ENCODE measurements at places on chromosomes 1 and 21. TPM values are rescaled to one million over a fixed set of nuclear protein-coding genes. Genes with fewer than 3 reads are reported as not detected.
A peak's percentile ranks its signal among the peaks of the same experiment; 100 is the strongest.

DNA sequence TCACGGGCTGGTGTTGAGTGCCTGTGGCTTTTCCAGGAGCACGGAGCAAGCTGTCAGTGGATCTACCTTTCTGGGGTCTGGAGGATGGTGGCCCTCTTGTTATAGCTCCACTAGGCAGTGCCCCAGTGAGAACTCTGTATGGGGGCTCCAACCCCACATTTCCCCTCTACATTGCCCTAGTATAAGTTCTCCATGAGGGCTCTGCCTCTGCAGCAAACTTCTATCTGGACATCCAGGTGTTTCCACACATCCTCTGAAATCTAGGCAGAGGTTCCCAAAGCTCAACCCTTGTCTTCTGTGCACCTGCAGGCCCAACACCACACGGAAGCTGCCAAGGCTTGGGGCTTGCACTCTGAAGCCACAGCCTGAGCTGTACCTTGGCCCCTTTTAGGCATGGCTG lies 157.3 kb downstream of the MRPL39 start:
- DNase-seq = no peak
- H3K27me3 ChIP-seq = no peaks in the 10 kb centered on the region
- no peaks in the 10 kb centered on the region for H3K36me3 ChIP-seq
- H3K27ac ChIP-seq = no peak overlapping the region
- H3K4me1 ChIP-seq = no peaks in the 10 kb centered on the region
- H3K4me3 ChIP-seq = no peak overlapping the region

GRCh38 chr1:228494044-228494353 lies 6.8 kb downstream of the RNF187 start:
- no peaks in the 10 kb centered on the region for H3K27me3 ChIP-seq
- no peak for DNase-seq
- H3K36me3 ChIP-seq = no peaks in the 10 kb centered on the region
- H3K4me3 ChIP-seq = no peak overlapping the region

DNA sequence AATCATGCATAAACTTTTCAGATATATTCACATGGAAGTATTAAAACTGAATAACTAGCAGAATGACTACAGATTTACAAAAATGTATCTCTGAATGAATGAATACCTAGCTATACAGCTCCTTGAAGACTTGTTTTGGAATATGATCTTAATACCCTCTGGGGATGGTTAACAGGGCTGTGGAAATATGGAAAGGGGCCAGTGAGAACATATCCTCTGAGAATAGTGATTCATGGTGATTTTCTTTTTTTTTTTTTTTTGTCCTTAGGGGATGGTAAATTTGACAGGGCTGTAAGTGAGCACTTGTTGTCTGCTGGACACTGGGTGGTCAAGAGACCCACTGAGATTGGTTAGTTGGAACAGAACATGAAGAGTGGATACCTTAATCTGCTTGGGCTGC lies 80.7 kb upstream of the HP1BP3 start:
- no peak overlapping the region for H3K27ac ChIP-seq
- no peak overlapping the region for H3K4me3 ChIP-seq
- no peak for DNase-seq
- no peaks in the 10 kb centered on the region for H3K4me1 ChIP-seq

DNA sequence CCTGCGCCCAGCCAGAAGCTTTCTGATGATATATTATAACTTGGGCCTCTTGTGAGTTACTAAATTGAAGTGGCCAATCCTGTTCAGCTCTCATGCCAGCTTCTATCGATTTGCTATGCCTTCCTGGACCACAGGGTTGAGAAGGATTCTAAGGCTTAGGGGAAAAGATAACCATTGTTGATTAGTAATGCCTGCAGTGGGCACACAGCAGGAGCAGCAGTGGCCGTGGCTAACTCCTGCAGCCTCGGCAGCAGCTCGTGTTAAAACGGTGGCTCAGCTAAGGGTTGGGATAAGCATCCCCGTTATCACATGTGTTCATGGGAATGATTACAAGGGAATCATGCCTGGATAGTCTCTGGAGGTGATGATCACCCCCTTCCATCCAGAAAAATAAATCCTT lies 20.5 kb upstream of the KCNE2 start:
- H3K4me3 ChIP-seq = no peak overlapping the region
- H3K4me1 ChIP-seq = peaks cover 7% of the 10 kb centered on the region
- no peak overlapping the region for H3K27ac ChIP-seq
- H3K27me3 ChIP-seq = no peaks in the 10 kb centered on the region

DNA sequence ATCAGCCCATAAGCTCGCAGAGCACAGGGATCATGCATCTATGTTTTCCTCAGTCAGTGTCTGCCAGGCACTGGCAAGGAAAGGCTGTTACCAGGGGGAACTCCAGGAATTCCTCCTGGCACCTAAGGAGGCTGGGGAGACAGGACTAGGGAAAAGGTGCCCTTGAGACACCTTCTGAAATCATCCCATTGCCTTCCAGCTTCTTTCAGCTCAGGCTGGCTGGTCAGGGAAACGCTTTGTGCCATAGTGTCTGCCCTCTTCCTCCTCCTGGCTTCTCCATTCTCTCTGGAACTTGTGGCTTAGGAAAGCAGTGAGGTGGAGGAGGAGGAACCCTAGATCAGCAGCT lies 13.8 kb downstream of the LMNA start:
- no peaks in the 10 kb centered on the region for H3K27me3 ChIP-seq
- H3K36me3 ChIP-seq = no peaks in the 10 kb centered on the region
- no peak for DNase-seq
- H3K4me1 ChIP-seq = peaks cover 67% of the 10 kb centered on the region
- no peak overlapping the region for H3K4me3 ChIP-seq
- H3K27ac ChIP-seq = peak overlapping the region; percentile 98

DNA sequence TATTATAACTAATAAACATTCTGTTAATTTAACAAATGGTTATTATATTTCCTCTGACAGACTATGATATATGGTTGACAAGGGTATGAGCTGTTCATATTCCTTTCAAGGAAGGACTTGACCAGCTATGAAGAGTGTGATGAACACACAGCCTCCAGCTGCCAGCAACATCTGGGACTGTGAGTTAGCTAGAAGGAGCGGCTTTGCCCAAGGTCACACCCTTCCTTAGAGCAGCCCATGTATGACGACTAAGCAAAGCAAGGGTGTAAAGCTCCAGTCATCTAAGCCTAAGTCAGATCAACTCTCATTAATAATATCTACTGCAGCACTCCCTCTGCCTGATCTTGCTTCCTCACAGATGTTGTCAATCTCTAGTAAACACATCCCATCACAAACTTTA lies 355.4 kb downstream of the PLPP3 start:
- DNase-seq = no peak
- no peaks in the 10 kb centered on the region for H3K4me1 ChIP-seq
- no peak overlapping the region for H3K27ac ChIP-seq

GRCh38 chr1:231792634-231793033 lies 166.0 kb downstream of the DISC1 start:
- no peak for DNase-seq
- H3K36me3 ChIP-seq = no peaks in the 10 kb centered on the region
- no peak overlapping the region for H3K4me3 ChIP-seq
- H3K27ac ChIP-seq = no peak overlapping the region

Gene SLC2A5
- total RNA-seq = 7.2 TPM

DNA sequence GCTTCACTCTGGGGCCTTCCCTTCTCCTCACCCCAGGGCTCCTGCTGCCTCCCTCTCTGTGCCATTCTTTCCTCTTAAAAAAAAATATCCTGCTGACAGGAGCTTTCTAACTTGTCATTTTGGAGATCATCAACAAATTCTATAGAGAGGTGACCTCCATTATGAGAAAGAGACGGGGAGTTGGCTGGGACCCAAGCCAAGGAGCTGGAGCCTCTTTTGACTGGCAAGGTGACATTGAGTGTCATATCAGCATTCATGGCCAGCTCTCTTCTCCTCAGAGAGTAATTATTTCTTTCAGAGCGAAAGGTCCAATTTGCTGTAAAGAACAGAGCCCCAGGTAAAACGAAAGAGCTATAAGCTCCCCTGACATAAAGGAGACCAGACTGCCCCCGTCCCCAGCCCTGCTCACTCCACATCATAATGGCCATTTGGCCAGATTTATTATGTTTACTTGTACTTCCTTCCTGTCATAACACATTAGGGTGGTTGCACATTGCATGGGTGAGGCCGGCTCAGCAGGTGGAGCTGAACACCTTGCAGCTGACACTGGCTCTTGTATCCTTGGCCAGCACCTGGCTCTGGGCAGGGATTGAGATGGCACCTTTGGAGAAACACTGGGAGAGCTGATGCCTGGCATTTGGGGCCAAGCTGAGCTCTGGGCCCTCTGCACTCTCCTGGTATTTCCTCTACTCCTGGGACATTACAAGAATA lies 404.0 kb upstream of the VAMP3 start:
- peak; percentile 39 for DNase-seq
- H3K4me3 ChIP-seq = no peak overlapping the region
- no peaks in the 10 kb centered on the region for H3K27me3 ChIP-seq
- H3K4me1 ChIP-seq = no peaks in the 10 kb centered on the region
- H3K27ac ChIP-seq = no peak overlapping the region
- no peaks in the 10 kb centered on the region for H3K36me3 ChIP-seq

GRCh38 chr1:109163551-109163950 lies 49.6 kb downstream of the ELAPOR1 start:
- no peaks in the 10 kb centered on the region for H3K27me3 ChIP-seq
- H3K36me3 ChIP-seq = no peaks in the 10 kb centered on the region
- H3K4me3 ChIP-seq = no peak overlapping the region
- no peak overlapping the region for H3K27ac ChIP-seq

- H3K4me3 ChIP-seq = no peak overlapping the region
- H3K27ac ChIP-seq = no peak overlapping the region
- H3K27me3 ChIP-seq = no peaks in the 10 kb centered on the region
- H3K4me1 ChIP-seq = no peaks in the 10 kb centered on the region
These were observed 26.9 kb downstream of the PTGS2 start for GRCh38 chr1:186653312-186653711.

DNA sequence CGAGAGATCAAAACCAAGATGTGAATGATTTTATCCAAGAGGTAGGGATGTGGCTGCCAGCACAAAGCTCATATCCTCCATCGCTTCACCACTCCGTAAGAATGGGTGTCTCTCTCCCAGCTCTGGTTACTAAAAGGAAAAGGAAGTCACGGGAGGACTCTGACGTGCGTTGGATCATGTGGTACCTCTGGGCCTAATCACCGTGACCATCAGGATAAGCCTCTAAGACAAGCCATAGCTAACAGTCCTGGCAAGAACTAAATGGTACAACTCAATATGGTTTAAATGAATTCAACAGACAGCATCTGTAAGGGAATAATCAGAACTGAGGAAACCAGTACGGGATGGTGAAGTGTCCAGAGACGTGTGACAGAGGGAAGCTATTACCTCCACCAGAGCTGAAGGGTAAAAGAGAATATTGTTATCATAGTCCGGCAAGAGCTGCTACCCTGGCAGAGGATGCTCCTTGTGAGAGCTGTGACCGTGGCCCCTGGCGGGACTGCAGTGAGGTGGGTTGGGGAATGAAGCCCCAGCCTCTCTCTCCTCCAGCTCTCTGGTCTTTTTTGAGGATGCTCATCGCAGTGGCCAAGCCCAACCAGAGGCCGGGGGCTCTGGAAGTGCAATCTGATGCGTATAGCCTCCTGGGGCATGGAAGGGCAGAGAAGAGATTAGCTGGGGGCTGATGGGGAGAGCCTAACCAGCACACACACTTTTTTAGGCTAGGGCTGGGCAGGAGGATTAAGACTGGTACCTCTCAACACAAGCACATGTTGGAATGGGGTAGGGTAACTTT lies 54.2 kb downstream of the KIAA1614 start:
- H3K27ac ChIP-seq = no peak overlapping the region
- no peak for DNase-seq
- H3K4me3 ChIP-seq = no peak overlapping the region

DNA sequence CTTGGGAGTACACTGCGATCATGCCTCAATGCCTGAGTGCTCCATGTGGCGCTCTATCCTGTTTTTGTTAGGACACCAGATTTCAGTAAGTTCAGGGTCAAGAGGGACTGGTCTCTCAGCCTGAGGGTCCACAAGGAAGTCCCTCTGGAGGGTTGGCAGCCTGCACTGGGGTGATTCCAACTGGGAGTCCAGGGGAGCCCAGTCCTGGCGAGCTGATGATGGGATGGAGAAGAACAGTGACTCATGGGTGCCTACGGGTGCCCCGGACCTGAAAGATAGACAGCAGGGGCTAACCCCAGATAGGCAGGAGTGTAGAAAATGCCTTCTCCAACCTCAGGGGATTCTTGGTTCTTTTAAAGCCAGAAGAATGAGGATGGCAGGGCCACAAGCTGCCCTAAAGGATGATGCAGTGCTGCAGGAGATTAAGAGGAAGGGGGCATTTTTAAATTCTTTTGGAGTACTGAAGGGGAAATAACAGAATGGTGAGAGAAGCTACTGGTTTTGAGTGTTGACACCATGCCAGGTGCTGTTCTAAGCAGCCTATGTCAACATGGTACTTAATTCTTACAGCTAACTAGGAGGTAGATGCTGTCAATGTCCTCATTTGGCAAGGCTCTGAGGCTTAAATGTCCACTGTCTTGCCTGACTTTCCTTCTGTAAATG lies 68.4 kb upstream of the TLR5 start:
- H3K4me3 ChIP-seq = no peak overlapping the region
- H3K36me3 ChIP-seq = no peaks in the 10 kb centered on the region
- H3K27ac ChIP-seq = no peak overlapping the region
- DNase-seq = no peak

- DNase-seq = no peak
- no peaks in the 10 kb centered on the region for H3K4me1 ChIP-seq
- no peak overlapping the region for H3K4me3 ChIP-seq
- no peaks in the 10 kb centered on the region for H3K36me3 ChIP-seq
- H3K27me3 ChIP-seq = no peaks in the 10 kb centered on the region
- H3K27ac ChIP-seq = no peak overlapping the region
These were observed 114.3 kb upstream of the ETV3 start for GRCh38 chr1:157252473-157252872.

Gene SUCO
- 113 TPM for total RNA-seq

Gene MAP3K6
- total RNA-seq = 4.3 TPM

GRCh38 chr1:236689713-236690569 lies 3.6 kb downstream of the ACTN2 start:
- H3K4me1 ChIP-seq = peaks cover 3% of the 10 kb centered on the region
- no peak overlapping the region for H3K4me3 ChIP-seq
- peaks cover 23% of the 10 kb centered on the region for H3K27me3 ChIP-seq
- no peak overlapping the region for H3K27ac ChIP-seq

Gene RAB25
- total RNA-seq = 77.9 TPM

DNA sequence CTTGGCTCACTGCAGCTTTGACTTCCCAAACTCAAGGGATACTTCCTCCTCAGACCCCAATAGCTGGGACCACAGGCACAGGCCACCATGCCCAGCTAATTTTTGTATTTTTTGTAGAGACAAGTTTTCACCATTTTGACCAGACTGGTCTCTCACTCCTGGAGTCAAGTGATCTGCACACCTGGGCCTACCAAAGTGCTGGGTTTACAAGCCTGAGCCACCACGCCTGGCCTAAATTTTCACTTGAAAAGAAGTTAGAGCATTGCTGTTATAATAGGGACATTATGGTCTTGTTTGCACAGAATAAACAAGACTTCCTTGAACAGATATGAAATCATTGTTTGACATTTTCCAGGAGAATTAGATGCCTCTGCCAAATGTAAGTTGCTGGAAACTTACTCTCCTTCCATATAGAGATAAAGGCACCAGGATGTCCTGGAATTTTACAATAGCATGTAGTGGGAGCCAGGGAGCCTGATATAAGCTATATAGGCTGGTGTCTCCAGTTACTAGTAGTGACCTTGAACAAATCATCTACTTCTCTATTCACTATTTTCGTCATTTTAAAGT lies 16.9 kb downstream of the SLC35A3 start:
- no peak overlapping the region for H3K27ac ChIP-seq
- no peaks in the 10 kb centered on the region for H3K27me3 ChIP-seq
- H3K36me3 ChIP-seq = no peaks in the 10 kb centered on the region
- DNase-seq = no peak

- H3K27me3 ChIP-seq = no peaks in the 10 kb centered on the region
- H3K36me3 ChIP-seq = no peaks in the 10 kb centered on the region
- peaks cover 38% of the 10 kb centered on the region for H3K4me1 ChIP-seq
- H3K4me3 ChIP-seq = no peak overlapping the region
These were observed 40.3 kb upstream of the COL18A1 start for GRCh38 chr21:45364468-45365185.

Gene KRTAP24-1
- total RNA-seq = not detected

Gene ILDR2
- total RNA-seq = 3.4 TPM

Data from hepatocyte (in vitro differentiated cells).